ENCODE measurements at places on chromosomes 16 and 17. TPM values are rescaled to one million over a fixed set of nuclear protein-coding genes. Genes with fewer than 3 reads are reported as not detected.

Gene EVPL
- total RNA-seq = 0.46 TPM

Gene C1QL1
- 2.5 TPM for total RNA-seq

Gene PIGQ
- total RNA-seq = 45.3 TPM

Gene PROCA1
- 4.1 TPM for total RNA-seq

Gene HLF
- 19.8 TPM for total RNA-seq

Gene HCRT
- not detected for total RNA-seq

Gene GALR2
- total RNA-seq = 0.79 TPM

Gene LDHD
- total RNA-seq = 4.1 TPM

Gene SLC52A1
- not detected for total RNA-seq

Gene PRKCB
- not detected for total RNA-seq

GRCh38 chr16:3904875-3905274 lies 24.4 kb upstream of the CREBBP start:
- H3K4me3 ChIP-seq = no peak overlapping the region
- DNase-seq = no peak
- no peaks in the 10 kb centered on the region for H3K27me3 ChIP-seq
- H3K27ac ChIP-seq = no peak overlapping the region
- no peaks in the 10 kb centered on the region for H3K4me1 ChIP-seq

- H3K27ac ChIP-seq = peak overlapping the region; percentile 31
- peak overlapping the region; percentile 55 for H3K4me3 ChIP-seq
- DNase-seq = no peak
These were observed 1.0 kb downstream of the HOXB2 start for GRCh38 chr17:48543854-48544348.

DNA sequence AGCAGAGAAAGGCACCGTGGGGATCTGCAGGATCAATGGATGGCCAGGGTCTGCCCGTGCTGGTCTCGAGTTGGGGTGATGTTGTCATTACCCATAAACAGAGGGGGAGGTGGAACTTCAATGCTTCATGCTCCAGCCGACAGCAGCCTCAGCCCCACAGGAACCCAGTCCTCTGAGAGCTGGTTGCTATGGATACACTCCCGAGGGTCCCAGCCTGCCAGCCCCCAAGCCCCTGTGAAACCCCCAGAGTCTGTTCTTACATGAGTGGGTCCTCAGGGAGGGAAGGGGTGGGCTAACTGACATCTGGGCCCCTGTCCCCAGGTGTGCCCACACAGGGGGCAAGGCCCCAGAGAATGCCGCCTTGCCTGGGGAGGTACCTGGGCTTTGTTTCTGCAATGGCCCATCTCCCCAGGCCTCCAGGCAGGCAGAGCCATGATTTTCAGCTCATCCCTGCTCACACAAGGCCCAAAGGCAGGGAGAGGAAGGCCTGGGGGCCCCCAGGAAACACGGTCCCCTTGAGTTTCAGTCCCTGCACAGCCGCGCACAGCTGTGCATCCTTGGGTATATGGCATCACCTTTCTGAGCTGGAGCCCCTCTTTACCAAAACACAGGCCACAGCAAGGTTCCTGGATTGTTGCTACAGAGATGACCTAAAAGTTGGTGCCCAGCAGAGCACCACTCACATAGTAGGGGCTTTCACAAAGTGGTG lies 223.7 kb downstream of the ZNF423 start:
- H3K27me3 ChIP-seq = no peaks in the 10 kb centered on the region
- no peaks in the 10 kb centered on the region for H3K36me3 ChIP-seq
- H3K27ac ChIP-seq = no peak overlapping the region
- no peaks in the 10 kb centered on the region for H3K4me1 ChIP-seq

GRCh38 chr16:57538235-57538721 lies 1.9 kb upstream of the CCDC102A start:
- H3K4me3 ChIP-seq = no peak overlapping the region
- no peaks in the 10 kb centered on the region for H3K36me3 ChIP-seq
- no peak for DNase-seq
- H3K4me1 ChIP-seq = peaks cover 5% of the 10 kb centered on the region

DNA sequence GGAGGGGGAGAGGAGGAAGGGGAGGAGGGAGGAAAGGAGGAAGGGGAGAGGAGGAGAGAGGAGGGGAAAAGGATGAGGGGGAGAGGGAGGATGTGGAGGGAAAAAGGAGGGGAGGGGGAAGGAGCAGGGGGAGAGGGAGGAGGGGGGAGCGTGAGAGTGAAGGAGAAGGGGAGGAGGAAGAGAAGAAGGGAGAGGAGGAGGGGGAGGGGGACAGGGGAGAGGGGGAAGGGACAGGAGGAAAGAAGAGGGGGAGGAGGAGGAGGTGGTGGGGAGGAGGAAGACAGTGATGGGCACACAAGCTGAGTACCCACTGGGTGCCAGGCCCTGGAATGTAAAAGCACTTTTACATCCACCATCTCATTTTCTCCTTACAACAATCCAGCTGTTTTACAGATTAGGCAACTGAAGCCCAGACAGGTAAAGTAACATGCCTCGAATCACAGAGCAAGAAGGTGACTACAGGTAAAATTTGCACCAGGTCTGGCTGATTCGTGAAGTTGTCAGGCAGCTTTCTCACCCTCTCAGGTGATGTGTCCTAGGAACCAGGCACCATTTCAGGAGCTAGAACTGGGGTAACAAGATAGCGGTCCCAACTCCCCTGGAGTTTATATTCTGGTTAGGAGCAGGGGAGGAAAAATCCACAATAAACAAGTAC lies 10.0 kb upstream of the LITAF start:
- H3K4me1 ChIP-seq = peaks cover 15% of the 10 kb centered on the region
- no peaks in the 10 kb centered on the region for H3K27me3 ChIP-seq
- H3K4me3 ChIP-seq = no peak overlapping the region
- peak overlapping the region; percentile 27 for H3K27ac ChIP-seq
- H3K36me3 ChIP-seq = no peaks in the 10 kb centered on the region

DNA sequence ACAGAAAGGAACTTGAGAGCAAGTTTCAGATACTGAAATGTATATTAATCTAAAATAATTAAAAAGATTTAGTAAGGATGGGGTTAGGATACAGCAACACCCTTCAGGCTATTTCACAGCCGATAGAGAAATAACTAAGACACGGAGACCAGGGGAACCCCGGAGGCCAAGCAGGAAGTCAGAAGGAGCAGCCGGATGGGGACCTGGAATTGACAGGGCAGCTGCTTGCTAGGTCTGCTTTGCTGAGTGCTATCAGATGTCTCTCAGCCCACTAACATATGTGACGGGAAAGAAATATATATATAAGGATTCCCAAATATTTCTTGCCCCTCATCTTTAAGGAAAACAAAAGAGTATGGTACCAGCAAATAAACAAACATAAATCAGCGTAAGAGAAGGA lies 154.1 kb upstream of the CDH5 start:
- H3K27ac ChIP-seq = no peak overlapping the region
- H3K36me3 ChIP-seq = no peaks in the 10 kb centered on the region
- no peaks in the 10 kb centered on the region for H3K27me3 ChIP-seq
- H3K4me1 ChIP-seq = no peaks in the 10 kb centered on the region

DNA sequence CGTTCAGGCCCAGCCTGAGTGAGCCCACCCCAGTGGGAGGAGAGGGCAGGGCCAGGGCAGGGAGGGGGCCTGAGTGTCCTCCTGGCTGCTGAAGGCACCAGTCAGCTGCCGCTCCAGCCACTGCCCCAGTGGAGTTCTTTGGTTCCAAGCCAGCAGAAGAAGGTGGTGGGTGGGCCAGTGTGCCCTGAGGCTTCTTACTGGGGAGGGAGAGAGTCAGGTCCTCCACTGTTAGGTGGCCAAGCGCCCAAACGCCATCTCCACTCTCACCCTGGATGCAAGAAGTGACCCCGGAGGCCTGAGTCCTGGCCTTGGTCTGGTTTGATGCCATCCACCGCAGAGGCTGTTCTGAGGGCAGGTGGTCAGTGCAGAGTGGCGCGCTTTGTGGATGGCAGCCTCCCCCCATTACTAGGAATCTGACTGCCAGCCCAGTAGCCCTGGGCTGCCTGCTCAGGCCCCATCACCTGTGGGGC lies 2.2 kb downstream of the RNF213 start:
- H3K4me3 ChIP-seq = no peak overlapping the region
- H3K4me1 ChIP-seq = peaks cover 28% of the 10 kb centered on the region
- H3K27ac ChIP-seq = no peak overlapping the region
- no peaks in the 10 kb centered on the region for H3K27me3 ChIP-seq
- no peak for DNase-seq

DNA sequence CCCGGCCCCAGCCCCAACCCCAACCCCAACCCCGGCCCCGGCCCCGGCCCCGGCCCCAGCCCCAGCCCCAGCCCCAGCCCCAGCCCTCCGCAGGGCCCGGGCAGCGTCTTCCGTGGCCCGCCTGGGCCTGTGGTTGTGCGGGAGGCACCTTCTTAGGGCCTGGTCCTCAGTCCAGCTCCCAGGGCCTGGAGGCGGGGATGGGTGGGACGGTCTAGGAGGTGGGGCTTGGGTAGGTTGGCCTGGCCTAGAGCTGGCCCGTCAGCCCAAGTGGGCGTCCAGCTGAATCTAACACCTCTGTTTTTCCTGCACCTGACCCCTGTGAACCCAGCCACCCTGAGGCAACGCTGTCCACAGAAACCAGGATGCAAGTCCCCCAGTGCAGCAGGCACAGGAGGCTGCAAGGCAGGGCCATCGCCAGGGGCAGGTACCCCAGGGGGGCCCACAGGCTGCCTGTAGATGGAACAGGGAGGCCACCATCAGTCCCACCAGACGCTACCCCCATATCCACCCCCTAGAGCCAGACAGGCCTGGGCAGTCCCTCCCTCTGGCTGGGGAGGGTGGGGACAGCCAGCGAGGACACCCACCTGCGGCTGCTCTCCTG lies 8.8 kb downstream of the MSLN start:
- 0 out of 2 replicates have a peak, but pooled peaks cover 2% of the 10 kb centered on the region for H3K4me1 ChIP-seq
- no peak for DNase-seq
- H3K27me3 ChIP-seq = no peaks in the 10 kb centered on the region
- no peak overlapping the region for H3K27ac ChIP-seq
- no peaks in the 10 kb centered on the region for H3K36me3 ChIP-seq

DNA sequence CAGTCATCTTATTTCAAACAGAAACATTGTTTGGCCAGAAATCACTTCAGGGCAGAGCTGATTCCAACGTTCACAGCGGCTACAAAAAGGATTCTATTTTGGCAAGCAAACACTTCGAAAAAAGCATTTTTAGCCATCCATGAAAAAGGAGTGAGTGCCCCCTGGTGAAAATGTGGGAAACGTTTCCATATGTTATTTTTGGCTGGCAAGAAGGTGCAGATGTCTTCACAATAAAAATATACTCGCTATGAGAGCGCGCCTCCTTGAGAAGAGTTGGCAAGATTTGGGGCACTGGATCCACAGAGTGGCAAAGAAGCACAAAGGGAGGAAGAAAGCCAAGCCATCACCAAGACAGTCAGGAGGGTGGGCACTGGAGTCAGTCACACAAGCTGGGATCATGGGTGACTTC lies 191.1 kb downstream of the CHD9NB start:
- H3K36me3 ChIP-seq = no peaks in the 10 kb centered on the region
- no peaks in the 10 kb centered on the region for H3K27me3 ChIP-seq
- H3K4me1 ChIP-seq = no peaks in the 10 kb centered on the region
- peak; percentile 40 for DNase-seq
- H3K4me3 ChIP-seq = no peak overlapping the region

- DNase-seq = no peak
- no peak overlapping the region for H3K4me3 ChIP-seq
- H3K27me3 ChIP-seq = no peaks in the 10 kb centered on the region
- H3K27ac ChIP-seq = no peak overlapping the region
- H3K36me3 ChIP-seq = peaks cover 2% of the 10 kb centered on the region
These were observed 7.5 kb downstream of the CTU2 start for GRCh38 chr16:88713568-88714419.

DNA sequence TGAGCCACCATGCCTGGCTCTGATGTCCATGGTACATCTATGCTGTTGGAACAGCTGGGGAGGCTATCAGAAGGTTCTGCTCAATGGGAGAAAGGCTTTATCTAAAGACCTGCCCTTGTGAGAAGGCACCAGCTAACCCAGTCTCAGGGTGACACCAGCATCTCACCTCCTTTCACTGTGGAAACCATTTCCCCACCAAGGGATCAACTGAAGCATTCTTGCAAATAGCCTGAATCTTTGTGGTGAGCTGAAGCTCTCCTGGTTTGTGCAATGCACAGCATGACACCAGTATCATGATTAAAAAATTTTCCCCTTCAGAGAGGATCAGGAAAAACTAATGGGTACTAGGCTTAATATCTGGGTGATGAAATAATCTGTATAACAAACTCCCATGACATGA lies 5.1 kb downstream of the CCL18 start:
- H3K27ac ChIP-seq = no peak overlapping the region
- no peaks in the 10 kb centered on the region for H3K4me1 ChIP-seq
- DNase-seq = no peak
- H3K4me3 ChIP-seq = no peak overlapping the region

DNA sequence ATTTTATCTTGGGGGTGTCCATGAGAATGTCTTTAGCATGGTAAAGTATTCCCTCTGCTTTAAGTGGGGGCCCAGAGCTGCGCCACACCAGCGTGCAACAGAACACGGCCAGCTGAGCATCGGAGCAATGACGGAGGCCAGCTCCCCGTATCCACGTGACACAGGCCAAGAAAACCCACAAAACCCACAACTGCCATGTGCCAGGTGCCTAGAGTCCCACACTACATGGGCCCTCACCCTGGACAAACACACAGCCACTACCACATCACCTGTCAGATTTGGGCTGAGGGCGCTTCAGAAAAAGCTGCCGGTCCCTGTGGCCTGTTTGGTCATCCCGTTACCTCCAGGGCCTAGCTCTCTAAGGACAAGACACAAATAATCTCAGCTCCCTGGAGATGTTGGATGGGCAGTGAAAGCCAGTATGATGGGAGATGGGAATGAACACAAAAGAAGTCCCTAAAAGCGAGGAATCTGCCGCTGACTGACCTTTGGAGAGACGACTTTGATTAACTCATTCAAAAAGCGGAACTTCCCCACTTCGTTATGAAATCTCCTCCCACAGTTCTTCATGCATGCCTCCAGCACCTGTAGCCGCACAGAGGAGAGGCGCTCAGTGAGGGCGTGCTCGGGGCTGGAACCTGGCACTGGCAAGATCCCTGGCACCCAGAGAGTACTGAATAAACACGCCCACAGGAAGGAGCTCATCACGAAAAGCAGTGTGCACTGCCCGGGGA lies 17.1 kb downstream of the GGA3 start:
- H3K27ac ChIP-seq = no peak overlapping the region
- H3K4me3 ChIP-seq = no peak overlapping the region
- peaks cover 13% of the 10 kb centered on the region for H3K4me1 ChIP-seq

DNA sequence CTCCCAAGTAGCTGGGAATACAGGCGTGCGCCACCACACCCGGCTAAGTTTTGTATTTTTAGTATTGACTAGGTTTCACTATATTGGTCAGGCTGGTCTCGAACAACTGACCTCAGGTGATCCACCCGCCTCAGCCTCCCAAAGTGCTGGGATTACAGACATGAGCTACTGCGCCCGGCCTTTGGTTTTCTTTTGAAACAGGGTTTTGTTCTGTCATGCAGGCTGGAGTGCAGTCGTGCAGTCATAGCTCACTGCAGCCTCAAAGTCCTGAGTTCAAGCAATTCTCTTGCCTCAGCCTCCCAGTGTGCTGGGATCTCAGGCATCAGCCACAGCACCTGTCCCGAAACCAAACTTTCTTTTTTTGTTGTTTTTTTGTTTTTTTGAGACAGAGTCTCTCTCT lies 25.1 kb downstream of the PRR11 start:
- no peaks in the 10 kb centered on the region for H3K4me1 ChIP-seq
- DNase-seq = no peak
- no peak overlapping the region for H3K4me3 ChIP-seq
- H3K27me3 ChIP-seq = no peaks in the 10 kb centered on the region
- H3K27ac ChIP-seq = no peak overlapping the region
